Ovary (tissue), 10 donors: ENCODE measurements at places on chromosomes 3 and 15. TPM values are rescaled to one million over a fixed set of nuclear protein-coding genes. Genes with fewer than 3 reads are reported as not detected.

MITF gene
- 37.1 TPM for polyA plus RNA-seq

SUCNR1 gene
- 0.04 TPM for polyA plus RNA-seq

DNA sequence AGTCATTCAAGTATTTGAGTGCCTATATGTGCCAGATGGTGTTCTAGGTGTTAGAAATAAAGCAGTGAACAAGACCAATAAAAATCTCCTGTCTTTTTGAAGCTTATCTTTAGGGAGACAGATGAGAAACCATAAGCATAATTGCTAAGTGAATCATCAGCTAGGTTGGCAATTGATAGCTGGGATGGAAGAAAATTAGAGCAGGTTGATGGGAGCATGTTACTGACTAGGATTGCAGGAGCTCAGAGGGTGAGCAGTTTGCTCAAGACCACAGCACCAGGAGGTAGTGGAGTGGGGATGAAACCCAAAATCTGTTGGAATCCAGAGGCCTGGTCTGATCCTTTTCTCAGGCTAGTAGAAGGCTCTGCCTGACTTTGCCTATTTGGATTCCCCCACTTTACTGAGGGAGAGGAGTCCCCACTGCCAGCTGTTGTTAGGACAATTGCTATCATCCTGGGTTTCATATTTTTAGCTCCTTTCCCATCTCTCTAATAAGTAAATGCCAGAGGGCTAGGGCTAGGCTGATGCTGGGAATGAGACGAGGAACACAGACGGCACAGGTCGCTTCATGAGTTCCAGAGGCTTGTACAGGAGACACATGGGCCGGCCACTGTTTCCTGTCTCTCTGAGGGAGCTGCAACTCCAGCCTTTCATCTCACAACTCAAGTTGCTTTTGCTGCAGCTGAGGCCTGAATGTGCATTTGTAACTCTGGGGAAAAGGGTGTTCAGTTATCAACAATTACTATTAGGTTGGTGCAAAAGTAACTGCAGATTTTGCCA, 102.9 kb downstream of the CACNA1D start:
- no peaks in the 10 kb centered on the region for H3K4me1 ChIP-seq
- H3K36me3 ChIP-seq, result no peaks in the 10 kb centered on the region
- no peaks in the 10 kb centered on the region for H3K27me3 ChIP-seq
- H3K27ac ChIP-seq, result no peak overlapping the region

DNA sequence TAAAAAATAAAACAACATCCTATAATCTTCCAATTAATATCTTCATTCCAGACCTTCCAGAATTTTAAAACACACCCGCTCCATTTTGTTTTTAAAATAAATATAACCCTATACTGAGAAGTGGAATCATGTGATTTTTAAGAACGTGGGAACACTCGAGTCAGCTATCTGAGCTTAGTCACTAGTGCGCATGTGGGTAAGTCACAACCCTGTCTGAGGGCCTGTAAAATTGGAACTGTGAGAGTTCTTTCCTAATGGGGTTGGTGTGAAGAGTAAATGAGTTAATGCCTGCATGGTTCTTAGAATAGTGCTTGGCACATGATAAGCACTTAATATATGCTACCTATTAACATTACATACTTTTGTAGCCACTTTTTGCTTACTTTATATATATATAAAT, 19.9 kb upstream of the POLR2M start:
- H3K36me3 ChIP-seq, result no peaks in the 10 kb centered on the region
- DNase-seq, result no peak
- H3K4me3 ChIP-seq, result no peak overlapping the region
- peaks cover 9% of the 10 kb centered on the region for H3K4me1 ChIP-seq
- no peak overlapping the region for H3K27ac ChIP-seq

GRCh38 chr3:10329495-10330015, 8.6 kb upstream of the SEC13 start:
- H3K36me3 ChIP-seq, result no peaks in the 10 kb centered on the region
- no peak overlapping the region for H3K4me3 ChIP-seq
- H3K27ac ChIP-seq, result no peak overlapping the region
- DNase-seq, result no peak

ILDR1 gene
- polyA plus RNA-seq, result 1.9 TPM

DNA sequence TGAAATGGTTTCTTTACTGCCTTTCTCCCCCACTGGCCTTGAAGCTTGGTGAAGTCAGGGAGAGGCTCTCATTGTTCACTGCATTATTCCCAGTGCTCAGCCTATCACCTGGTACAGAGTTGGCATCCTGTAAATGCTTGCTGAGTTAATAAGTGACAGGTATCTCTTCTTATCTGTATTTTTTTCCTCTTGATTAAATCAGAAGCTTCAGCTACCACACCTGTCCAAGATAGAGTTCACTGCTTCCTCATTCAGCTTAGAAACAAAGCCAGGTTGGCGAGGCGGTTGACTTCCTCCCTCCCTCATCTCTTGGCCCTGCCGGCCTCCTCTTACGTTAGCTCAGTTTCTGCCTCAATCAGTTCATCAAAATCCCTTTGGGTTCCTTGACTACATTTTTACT, 142.8 kb downstream of the LIPC start:
- no peak overlapping the region for H3K27ac ChIP-seq
- H3K4me1 ChIP-seq, result no peaks in the 10 kb centered on the region
- H3K36me3 ChIP-seq, result no peaks in the 10 kb centered on the region
- no peak for DNase-seq

ARGFX gene
- not detected for polyA plus RNA-seq

GRCh38 chr15:38558372-38559059, 6.1 kb downstream of the RASGRP1 start:
- H3K27ac ChIP-seq, result no peak overlapping the region
- H3K27me3 ChIP-seq, result no peaks in the 10 kb centered on the region
- DNase-seq, result no peak
- H3K36me3 ChIP-seq, result no peaks in the 10 kb centered on the region

DNA sequence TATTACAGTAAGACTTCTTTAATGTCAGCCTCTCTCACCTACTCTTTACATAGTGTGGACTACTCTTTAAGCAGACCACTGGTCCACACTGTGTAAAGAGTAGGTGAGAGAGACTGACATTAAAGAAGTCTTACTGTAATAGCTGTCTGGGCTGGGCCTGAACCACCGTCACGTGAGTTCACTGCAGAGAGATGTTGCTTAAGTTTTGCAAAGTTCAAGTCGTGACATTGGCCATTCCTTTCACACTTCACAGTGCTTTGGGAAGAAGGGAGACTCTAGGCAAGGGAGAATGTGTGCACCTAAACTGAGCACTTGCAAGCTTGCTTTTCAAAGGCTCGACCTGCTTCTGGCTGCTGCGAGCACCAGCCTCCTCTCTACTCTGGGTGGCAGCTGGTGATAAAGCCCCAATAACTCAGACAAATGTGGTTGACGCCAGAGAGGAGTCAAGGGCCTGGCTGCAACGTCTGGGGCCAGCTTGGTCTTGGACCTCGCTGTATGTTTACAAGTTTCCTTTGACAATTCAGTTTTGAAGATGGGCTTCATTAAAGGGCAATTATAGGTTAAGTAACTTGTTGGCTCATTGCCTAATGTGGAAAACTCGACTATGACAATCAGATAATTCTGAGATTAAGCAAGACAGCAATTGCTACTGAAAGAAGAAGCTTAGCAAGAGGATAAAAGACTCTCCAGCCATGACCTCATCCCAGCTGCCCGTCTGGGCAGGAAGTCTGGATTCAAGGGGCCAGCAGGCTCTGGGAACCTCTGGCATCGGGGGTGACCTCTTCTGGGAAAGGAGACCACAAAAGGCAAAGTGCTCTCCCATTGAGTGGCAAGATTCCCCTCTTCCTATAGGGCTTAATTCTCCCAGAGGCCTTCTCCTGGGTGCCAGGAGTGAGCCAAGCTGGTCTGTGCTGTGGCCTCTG, 242.1 kb upstream of the TLE3 start:
- H3K27me3 ChIP-seq, result no peaks in the 10 kb centered on the region
- H3K4me1 ChIP-seq, result no peaks in the 10 kb centered on the region
- no peak overlapping the region for H3K27ac ChIP-seq
- H3K4me3 ChIP-seq, result no peak overlapping the region
- no peaks in the 10 kb centered on the region for H3K36me3 ChIP-seq

NR1D2 gene
- polyA plus RNA-seq, result 26.9 TPM

DNA sequence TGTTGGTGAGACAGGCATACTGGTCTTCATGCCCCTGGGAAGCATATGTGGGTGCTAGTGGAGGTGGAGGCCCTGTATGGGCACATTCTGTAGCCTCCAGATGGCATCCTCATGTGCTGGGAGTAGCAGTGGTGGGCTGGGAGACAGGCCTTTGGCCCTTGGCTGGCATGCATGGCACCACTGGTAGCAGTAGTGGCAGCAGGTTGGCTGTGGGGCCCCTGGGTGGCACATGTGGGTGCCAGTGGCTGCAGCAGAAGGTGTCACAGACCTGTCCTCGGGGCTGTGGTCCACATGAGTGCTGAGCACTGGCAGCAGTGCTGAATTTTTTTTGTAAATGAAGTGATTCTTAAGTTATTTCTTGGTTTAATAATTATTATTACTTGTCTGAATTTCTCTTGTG, 71.2 kb downstream of the TNFAIP8L3 start:
- H3K4me3 ChIP-seq, result no peak overlapping the region
- H3K27ac ChIP-seq, result no peak overlapping the region
- H3K27me3 ChIP-seq, result no peaks in the 10 kb centered on the region

DNA sequence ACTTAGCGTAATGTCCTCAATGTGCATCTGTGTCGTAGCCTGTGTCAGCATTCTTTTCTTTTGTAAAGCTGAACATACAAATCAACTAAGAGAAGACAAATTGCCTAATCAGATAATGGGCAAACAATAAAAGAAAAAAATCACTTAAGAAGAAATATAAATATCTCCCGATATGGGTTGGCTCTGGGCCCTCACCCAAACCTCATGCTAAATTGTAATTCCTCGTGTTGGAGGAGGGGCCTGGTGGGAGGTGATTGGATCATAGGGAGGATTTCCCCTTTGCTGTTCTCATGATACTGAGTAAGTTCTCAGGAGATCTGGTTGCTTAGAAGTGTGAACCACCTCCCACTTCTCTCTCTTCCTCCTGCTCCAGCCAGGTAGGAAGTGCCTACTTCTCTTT, 285.0 kb upstream of the LYSMD4 start:
- no peak overlapping the region for H3K4me3 ChIP-seq
- no peaks in the 10 kb centered on the region for H3K27me3 ChIP-seq
- no peak overlapping the region for H3K27ac ChIP-seq
- no peaks in the 10 kb centered on the region for H3K36me3 ChIP-seq

- peak; percentile 13 for DNase-seq
- H3K4me3 ChIP-seq, result no peak overlapping the region
- H3K27ac ChIP-seq, result no peak overlapping the region
- H3K36me3 ChIP-seq, result no peaks in the 10 kb centered on the region
- no peaks in the 10 kb centered on the region for H3K27me3 ChIP-seq
- no peaks in the 10 kb centered on the region for H3K4me1 ChIP-seq
Observed at GRCh38 chr3:186097663-186098451, 11.0 kb downstream of the ETV5 start.

- no peaks in the 10 kb centered on the region for H3K27me3 ChIP-seq
- H3K36me3 ChIP-seq, result no peaks in the 10 kb centered on the region
- no peak overlapping the region for H3K27ac ChIP-seq
- no peak overlapping the region for H3K4me3 ChIP-seq
- no peak for DNase-seq
Observed at GRCh38 chr3:40741729-40742128, 217.0 kb downstream of the ZNF621 start.

FETUB gene
- polyA plus RNA-seq, result not detected

DNA sequence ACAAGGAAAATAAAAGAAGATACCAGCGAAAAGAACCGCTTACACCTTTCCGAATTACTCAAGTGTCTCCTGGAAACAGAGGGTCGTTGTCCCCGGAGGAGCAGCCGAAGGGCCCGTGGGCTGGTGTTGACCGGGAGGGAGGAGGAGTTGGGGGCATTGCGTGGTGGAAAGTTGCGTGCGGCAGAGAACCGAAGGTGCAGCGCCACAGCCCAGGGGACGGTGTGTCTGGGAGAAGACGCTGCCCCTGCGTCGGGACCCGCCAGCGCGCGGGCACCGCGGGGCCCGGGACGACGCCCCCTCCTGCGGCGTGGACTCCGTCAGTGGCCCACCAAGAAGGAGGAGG, 325 bp downstream of the ALCAM start:
- no peaks in the 10 kb centered on the region for H3K27me3 ChIP-seq
- peak overlapping the region; percentile 71 for H3K27ac ChIP-seq
- DNase-seq, result peak; percentile 52
- H3K4me3 ChIP-seq, result peak overlapping the region; percentile 67
- no peaks in the 10 kb centered on the region for H3K36me3 ChIP-seq

CIDEC gene
- not detected for polyA plus RNA-seq

GRCh38 chr15:60713119-60714084, 234.5 kb upstream of the ICE2 start:
- no peaks in the 10 kb centered on the region for H3K27me3 ChIP-seq
- H3K4me3 ChIP-seq, result no peak overlapping the region
- no peaks in the 10 kb centered on the region for H3K36me3 ChIP-seq
- no peak for DNase-seq

DNA sequence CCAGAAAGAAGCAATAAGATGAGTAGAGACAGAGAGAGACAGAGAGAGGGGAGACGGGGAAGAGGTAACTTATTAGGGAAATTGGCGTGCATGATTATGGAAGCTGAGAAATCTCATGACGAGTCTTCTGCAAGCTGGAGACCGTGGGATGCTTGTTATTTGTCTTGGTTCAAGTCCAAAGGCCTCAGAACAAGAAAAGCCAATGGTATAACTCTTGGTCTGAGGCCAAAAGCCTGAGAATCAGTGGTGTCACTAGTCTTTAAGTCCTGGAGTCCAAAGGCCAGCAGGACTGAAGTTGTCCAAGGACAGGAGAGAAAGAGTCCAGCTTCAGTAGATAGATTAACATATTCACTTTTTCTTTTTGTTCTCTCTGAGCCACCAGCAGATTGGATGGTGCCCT, 613.6 kb downstream of the CADM2 start:
- no peak for DNase-seq
- no peak overlapping the region for H3K4me3 ChIP-seq
- H3K27me3 ChIP-seq, result no peaks in the 10 kb centered on the region
- H3K4me1 ChIP-seq, result no peaks in the 10 kb centered on the region
- H3K27ac ChIP-seq, result no peak overlapping the region

- no peak overlapping the region for H3K27ac ChIP-seq
- no peaks in the 10 kb centered on the region for H3K36me3 ChIP-seq
- no peaks in the 10 kb centered on the region for H3K27me3 ChIP-seq
- DNase-seq, result no peak
Observed at GRCh38 chr3:174253196-174253823, 605.8 kb upstream of the NAALADL2 start.

DNA sequence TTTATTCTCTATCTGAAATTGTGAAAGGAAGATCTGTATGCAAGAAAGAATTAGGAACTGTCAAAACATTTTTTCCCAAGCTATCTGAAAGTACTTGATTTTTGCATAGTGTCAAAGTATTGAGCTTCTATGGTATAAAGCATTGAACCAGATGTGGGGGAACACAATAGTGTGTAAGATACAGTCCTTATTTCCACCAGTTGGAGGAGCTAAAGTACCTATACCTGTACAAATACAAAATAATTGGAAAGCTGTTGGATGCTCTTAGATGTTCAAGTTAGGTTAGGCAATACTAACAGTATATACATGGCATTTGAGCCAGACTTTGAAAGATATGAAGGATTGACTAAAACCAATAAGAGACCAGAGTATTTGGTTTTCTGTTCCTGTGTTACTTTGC, 148.4 kb downstream of the B3GALNT1 start:
- H3K36me3 ChIP-seq, result no peaks in the 10 kb centered on the region
- no peak overlapping the region for H3K4me3 ChIP-seq
- H3K4me1 ChIP-seq, result no peaks in the 10 kb centered on the region
- H3K27me3 ChIP-seq, result no peaks in the 10 kb centered on the region
- no peak overlapping the region for H3K27ac ChIP-seq
